Natural killer cell (primary cell): ENCODE measurements at places on chromosomes 12 and 14. TPM values are rescaled to one million over a fixed set of nuclear protein-coding genes. Genes with fewer than 3 reads are reported as not detected.

PRKD1 gene
- total RNA-seq: not detected

DNA sequence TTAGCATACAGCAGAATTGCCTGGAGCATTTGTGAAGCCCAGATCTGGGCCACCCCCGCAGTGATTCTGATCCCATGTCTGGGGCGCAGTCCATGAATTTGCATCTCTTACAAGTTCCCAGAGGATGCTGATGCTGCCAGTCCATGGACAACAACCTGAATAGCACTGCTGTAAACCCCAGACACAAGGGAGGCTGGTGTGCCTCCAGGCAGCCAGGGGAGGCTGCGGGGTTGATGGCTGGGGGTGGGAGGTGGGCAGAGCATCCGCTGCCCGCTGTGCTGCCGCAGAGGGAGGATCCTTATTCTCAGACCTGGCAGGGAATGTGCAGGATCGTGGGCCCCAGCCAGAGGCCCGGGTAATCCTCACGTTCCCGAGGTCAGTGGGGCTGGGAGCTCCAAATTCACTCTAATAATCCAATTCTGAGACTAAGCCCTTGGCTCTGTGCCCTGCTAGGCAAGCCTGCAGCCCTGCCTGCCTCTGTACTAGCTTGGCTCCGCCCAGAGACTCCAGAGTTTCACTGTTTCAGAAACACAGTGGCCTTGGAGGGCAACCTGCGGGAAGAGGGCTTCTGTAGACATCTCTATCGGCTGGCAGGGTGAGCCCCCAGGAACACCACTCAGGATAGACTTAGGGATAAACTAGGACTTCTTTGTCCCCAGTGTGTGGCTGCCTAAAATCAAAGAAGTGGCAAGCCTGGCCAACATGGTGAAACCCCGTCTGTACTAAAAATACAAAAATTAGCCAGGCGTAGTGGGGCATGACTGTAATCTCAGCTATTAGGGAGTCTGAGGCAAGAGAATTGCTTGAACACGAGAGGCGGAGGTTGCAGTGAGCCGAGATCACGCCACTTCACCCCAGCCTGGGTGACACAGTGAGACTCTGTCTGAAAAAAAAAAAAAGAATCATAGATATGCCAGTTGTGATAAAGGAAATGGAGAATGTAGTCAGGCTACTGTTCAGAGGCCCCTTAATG is 17.8 kb upstream of the MLEC start:
- no peak overlapping the region for H3K4me3 ChIP-seq
- no peaks in the 10 kb centered on the region for H3K36me3 ChIP-seq
- H3K4me1 ChIP-seq: no peaks in the 10 kb centered on the region
- no peak overlapping the region for H3K27ac ChIP-seq
- H3K27me3 ChIP-seq: no peaks in the 10 kb centered on the region

GRCh38 chr12:115638733-115639647 is 638.5 kb downstream of the MED13L start:
- H3K4me1 ChIP-seq: no peaks in the 10 kb centered on the region
- H3K27me3 ChIP-seq: no peaks in the 10 kb centered on the region
- no peak overlapping the region for H3K27ac ChIP-seq
- H3K36me3 ChIP-seq: no peaks in the 10 kb centered on the region
- no peak for DNase-seq

SPATS2 gene
- 18.4 TPM for total RNA-seq

SOAT2 gene
- not detected for total RNA-seq

DBX2 gene
- total RNA-seq: not detected

- H3K36me3 ChIP-seq: no peaks in the 10 kb centered on the region
- H3K27ac ChIP-seq: no peak overlapping the region
- H3K4me3 ChIP-seq: no peak overlapping the region
These were observed 1.0 kb upstream of the ANG start for GRCh38 chr14:20687362-20688166.

CBLN3 gene
- 1.5 TPM for total RNA-seq

DNA sequence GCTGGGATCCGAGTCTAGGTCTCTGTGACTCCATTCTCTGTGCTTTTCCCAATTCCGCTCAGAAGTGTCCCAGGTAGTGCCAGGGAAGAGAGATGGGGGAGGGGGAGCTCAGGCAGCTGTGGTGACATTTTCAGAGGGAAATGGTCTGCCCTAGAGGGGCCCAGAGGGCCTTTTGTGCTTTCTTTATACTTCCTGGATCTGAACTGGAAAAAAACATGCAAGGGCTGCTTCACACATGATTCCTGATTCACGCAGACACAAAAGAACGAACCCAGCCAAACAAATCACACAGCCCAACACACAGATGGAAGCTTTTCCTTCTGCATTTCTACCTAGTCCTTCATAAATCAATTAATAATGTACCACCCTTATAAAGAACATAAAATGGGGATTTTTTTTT is 26.5 kb downstream of the GPR68 start:
- peaks cover 19% of the 10 kb centered on the region for H3K4me1 ChIP-seq
- no peak overlapping the region for H3K4me3 ChIP-seq
- peaks cover 37% of the 10 kb centered on the region for H3K36me3 ChIP-seq
- DNase-seq: no peak
- H3K27ac ChIP-seq: no peak overlapping the region

STAC3 gene
- total RNA-seq: 2.4 TPM

DNA sequence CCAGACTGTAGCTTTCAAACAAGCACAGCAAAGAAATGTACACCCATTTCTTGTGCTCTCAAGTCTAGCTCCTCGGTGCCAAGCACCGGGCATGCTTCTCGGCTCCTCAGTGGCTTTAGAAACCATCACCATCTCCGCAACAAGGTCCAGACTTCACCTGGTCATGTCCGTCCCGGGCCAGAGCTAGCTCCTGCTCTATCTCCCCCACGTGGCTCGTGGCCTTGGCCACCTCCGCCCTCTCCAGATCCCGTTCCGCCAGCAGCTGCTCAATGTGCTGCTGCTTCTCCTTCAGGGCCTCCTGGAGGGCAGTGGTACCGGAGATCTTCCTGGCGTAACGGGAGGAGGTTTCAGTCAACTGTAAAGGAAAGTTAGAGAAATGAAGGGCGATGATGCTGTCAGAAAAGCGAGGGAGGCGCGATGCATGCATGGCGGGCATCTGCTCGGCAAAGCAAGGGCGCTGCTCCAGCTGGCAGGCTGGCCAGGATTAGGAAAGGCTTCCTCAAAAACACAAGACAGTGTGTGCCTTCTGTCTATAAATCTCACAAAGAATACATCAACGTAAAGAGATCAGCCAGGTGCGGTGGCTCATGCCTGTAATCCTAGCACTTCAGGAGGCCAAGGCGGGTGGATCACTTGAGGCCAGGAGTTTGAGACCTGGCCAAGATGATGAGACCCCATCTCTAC is 67.4 kb downstream of the CLIP1 start:
- no peak overlapping the region for H3K27ac ChIP-seq
- peaks cover 40% of the 10 kb centered on the region for H3K36me3 ChIP-seq
- H3K4me3 ChIP-seq: no peak overlapping the region
- peaks cover 4% of the 10 kb centered on the region for H3K4me1 ChIP-seq
- no peaks in the 10 kb centered on the region for H3K27me3 ChIP-seq

DNA sequence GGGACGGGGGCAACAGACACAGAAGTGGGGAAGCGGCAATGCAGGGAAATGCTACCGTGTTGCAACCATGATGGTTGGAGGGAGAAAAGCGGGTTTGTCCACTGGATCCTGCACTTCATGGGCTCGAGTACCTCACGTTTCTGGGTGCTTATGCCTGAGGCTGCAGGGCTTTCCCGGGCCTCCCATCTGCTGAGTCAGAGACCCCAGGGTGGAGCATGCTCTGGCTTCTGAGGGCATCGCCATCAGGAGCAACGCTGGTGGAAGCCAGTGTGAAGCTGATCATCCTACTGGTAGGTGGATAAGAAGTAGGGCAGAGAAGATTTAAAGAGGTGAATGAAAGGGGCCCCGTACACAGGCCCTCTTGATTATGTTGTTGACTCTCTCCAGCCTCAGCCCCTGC is 5.0 kb upstream of the ADGRD1 start:
- no peak overlapping the region for H3K27ac ChIP-seq
- H3K4me3 ChIP-seq: no peak overlapping the region
- no peak for DNase-seq
- no peaks in the 10 kb centered on the region for H3K36me3 ChIP-seq

DNA sequence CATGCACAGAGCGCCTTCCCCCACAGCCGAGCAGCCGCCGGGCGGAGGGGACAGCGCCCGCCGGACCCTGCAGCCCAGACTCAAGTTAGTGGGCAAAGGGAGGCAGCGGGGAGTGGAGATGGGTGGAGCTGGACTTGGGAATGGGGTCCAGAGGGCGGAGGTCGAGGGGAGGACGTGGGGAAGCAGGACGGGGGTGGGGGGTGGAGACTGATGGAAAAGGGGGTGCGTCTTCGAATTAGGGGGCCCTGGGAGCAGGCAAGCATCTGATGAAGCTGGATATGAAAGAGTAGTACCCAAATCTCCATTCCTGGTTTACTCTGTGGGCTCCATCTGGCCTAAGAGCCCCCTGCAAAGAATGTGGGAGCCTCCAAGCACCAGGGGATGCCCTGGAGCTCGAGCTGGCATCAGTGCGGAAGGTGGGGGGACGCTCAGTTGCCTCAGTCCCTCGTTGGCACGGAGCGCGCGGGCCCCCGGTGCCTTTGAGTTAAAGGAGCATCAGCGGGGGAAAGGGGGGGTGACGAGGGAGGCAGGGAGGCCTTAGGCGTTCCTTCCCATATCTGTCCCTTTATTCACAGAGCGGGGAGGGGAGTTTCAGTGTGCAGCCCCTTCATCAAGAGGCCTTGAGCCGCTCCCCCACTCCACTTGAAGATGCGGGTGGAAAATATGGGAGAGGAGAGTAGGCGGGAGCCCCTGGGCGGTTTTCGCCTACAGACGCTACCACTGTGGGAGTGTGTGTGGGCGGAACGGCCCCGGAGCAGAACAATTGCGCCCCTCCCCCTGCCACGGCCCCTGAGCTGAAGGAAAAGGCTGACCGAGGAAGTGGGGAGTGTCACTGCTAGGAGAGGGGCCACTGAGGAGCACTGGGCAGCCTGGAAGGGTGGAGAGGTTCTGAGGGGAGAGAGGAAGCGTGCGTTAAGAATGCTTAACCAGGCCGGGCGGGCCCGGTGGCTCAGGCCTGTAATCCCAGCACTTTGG is 644 bp downstream of the NAB2 start:
- H3K27ac ChIP-seq: no peak overlapping the region
- peak overlapping the region; percentile 56 for H3K4me3 ChIP-seq
- H3K4me1 ChIP-seq: peaks cover 55% of the 10 kb centered on the region
- peaks cover 1% of the 10 kb centered on the region for H3K36me3 ChIP-seq

- no peak for DNase-seq
- no peak overlapping the region for H3K4me3 ChIP-seq
- H3K27me3 ChIP-seq: no peaks in the 10 kb centered on the region
- H3K4me1 ChIP-seq: peaks cover 62% of the 10 kb centered on the region
- peaks cover 7% of the 10 kb centered on the region for H3K36me3 ChIP-seq
These were observed 11.6 kb downstream of the HVCN1 start for GRCh38 chr12:110677206-110677911.

AMDHD1 gene
- total RNA-seq: 1.2 TPM

GAS2L3 gene
- 1.0 TPM for total RNA-seq

GRCh38 chr14:28461389-28461788 is 305.2 kb upstream of the FOXG1 start:
- no peaks in the 10 kb centered on the region for H3K4me1 ChIP-seq
- no peaks in the 10 kb centered on the region for H3K27me3 ChIP-seq
- no peak for DNase-seq
- H3K27ac ChIP-seq: no peak overlapping the region
- no peak overlapping the region for H3K4me3 ChIP-seq

DNA sequence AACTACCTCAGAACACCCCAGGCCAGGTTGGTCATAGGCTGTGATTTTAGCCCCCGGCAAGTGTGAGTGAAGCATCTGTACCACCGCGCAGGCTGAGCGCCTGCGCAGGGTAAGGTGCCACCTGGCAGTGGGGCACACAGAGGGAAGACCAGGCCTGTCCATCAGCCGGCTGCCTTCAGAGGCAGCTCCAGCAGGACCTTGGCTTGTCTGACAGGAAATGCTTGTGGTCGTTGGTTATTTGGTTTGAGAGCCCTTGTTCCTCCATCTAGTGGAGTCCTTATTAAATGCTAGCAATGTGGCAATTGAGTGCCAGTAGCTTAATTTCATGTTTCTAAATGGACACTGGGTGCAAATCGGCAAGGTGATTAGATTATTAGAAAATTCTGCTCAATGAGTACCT is 27.5 kb downstream of the SLC25A29 start:
- no peak overlapping the region for H3K27ac ChIP-seq
- H3K27me3 ChIP-seq: no peaks in the 10 kb centered on the region
- peaks cover 12% of the 10 kb centered on the region for H3K4me1 ChIP-seq
- no peak overlapping the region for H3K4me3 ChIP-seq
- H3K36me3 ChIP-seq: peaks cover 9% of the 10 kb centered on the region

DNA sequence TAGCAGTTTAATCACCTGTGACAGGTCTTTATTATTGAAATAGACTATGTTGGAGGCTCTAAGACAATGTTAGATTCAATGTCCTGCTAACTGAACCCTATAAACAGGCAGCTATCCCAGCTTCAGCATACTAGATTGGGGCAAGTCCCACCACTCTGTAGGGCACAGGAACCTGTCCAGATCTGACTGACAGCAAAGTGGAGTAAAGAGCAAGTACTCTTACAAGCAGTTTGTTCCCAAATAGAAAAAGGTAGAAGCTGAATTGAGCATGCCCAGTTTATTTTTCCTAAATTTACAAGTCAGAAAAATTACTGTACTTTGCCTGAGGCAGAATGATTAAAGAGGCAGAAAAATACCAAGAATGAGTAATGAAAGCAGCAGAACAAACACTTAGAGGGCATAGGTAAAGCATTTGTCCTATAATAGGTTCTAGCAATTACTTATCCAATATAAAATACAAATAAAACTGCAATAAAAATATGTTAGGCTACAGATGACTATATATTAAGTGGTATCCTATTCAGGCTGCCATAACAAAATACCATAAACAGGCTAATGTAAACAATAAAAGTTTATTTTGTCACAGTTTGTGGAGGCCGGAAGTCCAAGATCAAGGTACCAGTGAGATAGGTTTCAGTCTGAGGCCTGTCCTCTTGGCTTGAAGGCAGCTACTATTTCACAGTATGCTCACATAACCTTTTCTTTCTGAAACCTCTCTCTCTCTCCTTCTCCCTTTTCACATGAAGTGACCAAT is 868.2 kb downstream of the C12orf50 start:
- no peaks in the 10 kb centered on the region for H3K27me3 ChIP-seq
- H3K4me1 ChIP-seq: no peaks in the 10 kb centered on the region
- no peak for DNase-seq
- H3K4me3 ChIP-seq: no peak overlapping the region
- no peaks in the 10 kb centered on the region for H3K36me3 ChIP-seq

DNA sequence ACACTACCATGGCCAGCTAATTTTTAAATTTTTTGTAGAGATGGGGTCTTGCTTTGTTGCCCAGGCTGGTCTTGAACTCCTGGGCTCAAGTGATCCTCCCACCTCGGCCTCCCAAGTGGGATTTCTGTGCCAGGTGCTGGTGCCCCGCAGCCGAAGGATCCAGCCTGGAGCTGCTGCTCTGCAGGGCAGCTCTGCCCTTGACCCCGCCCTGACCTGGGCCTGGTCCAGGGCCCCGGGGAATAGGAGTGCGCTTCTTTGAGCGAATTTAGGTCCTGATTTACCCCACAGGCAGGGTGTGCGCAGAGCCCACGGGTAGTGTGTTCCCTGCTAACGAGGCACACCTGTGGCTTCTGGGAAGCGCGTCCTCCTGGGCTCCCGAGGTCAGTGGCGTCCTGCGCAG is 15.2 kb downstream of the ACADS start:
- DNase-seq: no peak
- H3K27me3 ChIP-seq: no peaks in the 10 kb centered on the region
- peaks cover 3% of the 10 kb centered on the region for H3K36me3 ChIP-seq
- no peak overlapping the region for H3K27ac ChIP-seq

NRDE2 gene
- total RNA-seq: 32.6 TPM
